ENCODE measurements at places on chromosomes 3 and 15. TPM values are rescaled to one million over a fixed set of nuclear protein-coding genes. Genes with fewer than 3 reads are reported as not detected.

Gene FBXO40
- total RNA-seq = not detected

Gene ATP13A5
- not detected for total RNA-seq

- H3K27ac ChIP-seq = no peak overlapping the region
- H3K4me3 ChIP-seq = no peak overlapping the region
- no peaks in the 10 kb centered on the region for H3K27me3 ChIP-seq
- H3K36me3 ChIP-seq = no peaks in the 10 kb centered on the region
Observed at GRCh38 chr3:8635631-8636030, 9.0 kb downstream of the SSUH2 start.

DNA sequence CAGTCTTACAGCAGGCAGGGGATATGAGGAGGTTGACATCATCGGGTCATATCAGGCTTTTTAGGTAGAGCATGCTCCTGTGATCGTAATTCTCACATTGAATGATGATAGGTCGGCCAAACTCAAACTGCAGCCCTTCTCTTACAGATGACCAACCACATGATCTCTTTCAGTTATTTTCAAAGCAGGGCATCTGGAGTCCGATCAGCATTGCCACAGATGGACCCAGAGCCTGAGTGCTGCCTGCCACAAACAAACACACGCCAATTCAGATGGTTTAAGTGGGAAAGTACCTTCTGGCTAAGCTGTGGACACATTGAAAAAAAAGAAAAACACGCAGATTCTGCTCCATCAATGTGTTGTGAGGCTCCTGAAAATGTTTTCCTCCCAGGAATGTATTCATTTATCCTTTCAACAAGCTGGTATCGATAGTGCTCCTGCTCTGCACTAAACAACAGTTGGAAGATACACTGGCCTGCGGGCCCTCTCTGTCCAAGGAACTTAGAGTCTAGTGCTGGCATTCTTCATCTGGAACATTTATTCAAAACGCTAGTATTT, 31.2 kb downstream of the ARPP21 start:
- no peak overlapping the region for H3K27ac ChIP-seq
- peaks cover 12% of the 10 kb centered on the region for H3K4me1 ChIP-seq
- no peak for DNase-seq
- no peak overlapping the region for H3K4me3 ChIP-seq

- H3K4me1 ChIP-seq = peaks cover 11% of the 10 kb centered on the region
- H3K4me3 ChIP-seq = no peak overlapping the region
- DNase-seq = peak; percentile 86
- no peaks in the 10 kb centered on the region for H3K27me3 ChIP-seq
Observed at GRCh38 chr3:47365213-47366153, 15.3 kb upstream of the PTPN23 start.

GRCh38 chr3:185528532-185528931, 23.9 kb downstream of the LIPH start:
- H3K27ac ChIP-seq = no peak overlapping the region
- no peaks in the 10 kb centered on the region for H3K36me3 ChIP-seq
- H3K4me1 ChIP-seq = peaks cover 7% of the 10 kb centered on the region
- no peaks in the 10 kb centered on the region for H3K27me3 ChIP-seq
- DNase-seq = no peak
- H3K4me3 ChIP-seq = no peak overlapping the region

DNA sequence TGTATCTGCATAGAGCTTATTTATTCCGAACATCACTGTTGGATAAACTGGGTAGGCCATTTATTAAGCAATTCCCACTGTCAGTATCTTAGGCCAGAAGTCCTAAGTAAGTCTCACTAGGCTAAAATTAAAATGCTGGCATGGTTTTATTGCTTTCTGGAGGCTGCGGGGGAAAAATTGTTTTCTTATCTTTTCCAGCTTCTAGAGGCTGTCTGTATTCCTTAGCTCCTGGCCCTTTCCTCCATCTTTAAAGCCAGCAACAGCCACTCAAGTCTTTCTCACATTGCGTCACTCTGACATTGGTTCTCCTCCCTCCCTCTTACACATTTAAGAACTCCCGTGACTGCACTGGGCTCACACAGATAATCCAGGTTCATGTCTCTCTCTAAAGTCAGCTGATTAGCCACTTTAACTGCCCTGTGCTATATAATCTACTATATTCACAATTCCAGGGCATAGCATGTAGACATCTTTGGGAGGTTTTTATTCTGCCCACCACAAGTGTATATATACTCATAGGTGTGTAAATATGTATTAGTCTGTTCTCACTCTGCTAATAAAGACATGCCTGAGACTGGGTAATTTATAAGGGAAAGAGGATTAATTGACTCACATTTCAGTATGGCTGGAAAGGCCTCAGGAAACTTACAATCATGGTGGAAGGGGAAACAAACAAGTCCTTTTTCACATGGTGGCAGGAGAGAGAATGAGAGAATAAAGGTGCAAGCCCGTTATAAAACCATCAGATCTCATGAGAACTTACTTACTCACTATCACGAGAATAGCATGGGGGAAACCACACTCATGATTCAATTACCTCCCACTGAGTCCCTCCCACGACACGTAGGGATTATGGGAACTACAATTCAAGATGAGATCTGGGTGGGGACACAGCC, 113.5 kb upstream of the SLC7A14 start:
- H3K27me3 ChIP-seq = no peaks in the 10 kb centered on the region
- DNase-seq = no peak
- no peak overlapping the region for H3K27ac ChIP-seq
- H3K4me3 ChIP-seq = no peak overlapping the region

GRCh38 chr3:61460636-61461035, 100.7 kb upstream of the PTPRG start:
- no peak overlapping the region for H3K4me3 ChIP-seq
- H3K27ac ChIP-seq = no peak overlapping the region
- no peaks in the 10 kb centered on the region for H3K27me3 ChIP-seq
- no peak for DNase-seq
